Fibroblast of the aortic adventitia (primary cell): ENCODE measurements at places on chromosomes 1 and 21. TPM values are rescaled to one million over a fixed set of nuclear protein-coding genes. Genes with fewer than 3 reads are reported as not detected.
A peak's percentile ranks its signal among the peaks of the same experiment; 100 is the strongest.

Gene KRTAP13-2
- not detected in 2 replicates for total RNA-seq

Gene OR6N1
- total RNA-seq = 0.16 TPM in 1 of 2 replicates, not detected in the other

Gene LCE1E
- total RNA-seq = not detected in 2 replicates

DNA sequence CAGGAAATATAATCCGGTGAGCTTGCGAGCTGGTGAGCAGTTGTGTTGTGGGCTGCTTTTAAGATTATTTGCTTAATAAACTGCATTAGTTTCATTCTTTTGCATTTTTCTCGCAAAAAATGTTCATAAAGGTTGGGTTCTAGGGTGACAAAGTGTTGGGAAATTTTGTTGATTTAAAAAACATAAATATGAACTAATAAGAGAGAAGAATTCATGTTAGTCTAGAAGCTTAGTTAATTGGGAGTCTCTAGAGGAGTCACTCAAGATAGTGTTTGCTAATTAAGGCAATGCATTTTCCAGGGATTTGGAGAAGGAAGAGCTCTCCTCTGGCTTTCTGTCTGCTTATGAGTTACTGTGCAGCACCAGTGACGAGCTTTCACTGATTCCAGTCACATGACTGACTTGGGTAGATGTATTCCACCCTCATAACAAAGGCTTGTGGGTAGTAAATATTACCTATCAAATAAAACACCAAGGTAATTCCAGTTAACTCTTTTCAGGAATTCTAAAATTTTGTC, 417.0 kb downstream of the PTBP2 start:
- peak; percentile 7 for DNase-seq

- DNase-seq = no peak
These were observed 159.8 kb downstream of the NEK7 start for GRCh38 chr1:198316546-198317100.

- peak; percentile 39 for DNase-seq
These were observed 27.3 kb downstream of the F3 start for GRCh38 chr1:94514095-94514727.

- no peak for DNase-seq
These were observed 56.8 kb upstream of the SLC30A10 start for GRCh38 chr1:219985169-219985568.

- DNase-seq = no peak
These were observed 23.1 kb downstream of the SNAP47 start for GRCh38 chr1:227758366-227758765.
